Psoas muscle (tissue), 8 donors: ENCODE measurements at places on chromosomes 4 and X. TPM values are rescaled to one million over a fixed set of nuclear protein-coding genes. Genes with fewer than 3 reads are reported as not detected.

- no peak for DNase-seq
Measured at GRCh38 chrX:110442635-110443034, 84.0 kb downstream of the RTL9 start.

Gene GPR82
- total RNA-seq, result not detected

- no peak for DNase-seq
Measured at GRCh38 chrX:9888953-9889470, 78.1 kb upstream of the CLDN34 start.

DNA sequence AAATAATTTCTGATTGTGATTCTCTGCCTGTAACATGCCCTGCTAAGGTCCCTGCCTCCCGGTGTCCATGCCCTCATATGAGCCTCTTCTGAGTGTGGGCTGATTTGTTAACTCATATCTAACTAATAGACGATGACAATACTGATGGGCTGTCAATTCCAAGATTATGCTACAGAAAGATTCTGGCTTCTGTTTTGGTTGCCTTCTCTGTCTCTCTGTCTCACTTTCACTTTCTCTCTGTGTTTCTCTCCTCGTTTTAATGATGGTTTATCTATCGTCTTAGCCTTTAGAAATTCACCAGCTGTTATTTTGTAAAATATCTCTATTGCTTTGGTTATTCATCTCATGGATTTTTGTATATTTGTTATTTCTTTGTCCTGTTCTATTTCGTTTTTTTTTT, 312.5 kb upstream of the ANXA10 start:
- DNase-seq, result no peak

DNA sequence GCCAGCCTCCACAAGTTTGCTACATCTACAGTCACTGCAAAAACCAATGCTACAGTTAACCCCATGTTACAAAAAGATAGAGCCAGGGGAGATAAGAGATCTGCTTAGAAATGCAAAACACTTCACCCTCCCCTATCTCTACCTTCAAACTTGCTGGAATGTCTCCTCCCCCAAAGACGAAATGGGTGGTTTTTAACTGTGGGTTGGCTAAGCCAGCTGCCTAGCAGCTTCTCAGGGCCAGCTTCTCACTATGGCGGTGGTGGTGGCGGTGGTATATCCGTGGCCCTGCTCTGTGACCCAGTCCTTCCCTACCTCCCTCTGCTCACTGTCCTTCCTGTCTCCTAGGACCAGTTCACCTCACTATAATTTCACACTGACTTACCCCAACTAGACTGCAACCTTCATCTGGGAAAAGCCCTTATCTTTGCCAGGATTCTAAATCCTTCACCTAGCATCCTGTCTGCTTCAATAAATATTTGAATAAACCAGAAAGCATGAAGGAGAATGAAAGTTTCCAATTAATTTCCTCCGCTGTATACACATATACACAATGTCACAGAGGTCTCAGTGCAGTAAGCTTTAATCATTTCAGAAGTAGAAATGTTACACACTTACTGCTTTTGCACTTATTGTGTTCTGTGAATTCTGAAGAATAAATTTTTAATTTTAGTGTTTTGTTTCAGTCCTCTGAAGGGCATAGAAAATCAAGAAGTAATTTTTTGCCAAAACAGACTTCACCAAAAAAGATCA, 46.3 kb downstream of the SH3KBP1 start:
- DNase-seq, result no peak

DNA sequence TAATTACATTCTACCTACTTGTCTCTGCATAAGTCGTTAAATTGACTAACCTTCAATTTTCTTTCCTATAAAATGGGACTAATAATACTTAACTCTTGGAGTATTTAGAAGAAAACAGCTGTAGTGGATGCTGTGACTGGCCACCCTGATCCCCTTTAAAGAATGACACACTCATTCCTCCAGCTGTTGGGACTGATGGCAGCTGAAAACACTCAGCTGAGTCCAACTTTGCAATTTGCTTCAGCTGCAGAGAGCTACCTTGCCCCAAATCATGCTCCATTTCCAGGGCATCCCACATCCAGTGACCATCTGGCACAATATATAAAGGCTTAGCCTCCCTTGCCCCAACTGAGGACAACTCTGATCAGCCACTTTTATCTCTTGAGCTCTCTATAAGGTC, 89.1 kb downstream of the MID1IP1 start:
- no peak for DNase-seq

GRCh38 chr4:56870946-56871345, 36.8 kb upstream of the REST start:
- DNase-seq, result no peak

DNA sequence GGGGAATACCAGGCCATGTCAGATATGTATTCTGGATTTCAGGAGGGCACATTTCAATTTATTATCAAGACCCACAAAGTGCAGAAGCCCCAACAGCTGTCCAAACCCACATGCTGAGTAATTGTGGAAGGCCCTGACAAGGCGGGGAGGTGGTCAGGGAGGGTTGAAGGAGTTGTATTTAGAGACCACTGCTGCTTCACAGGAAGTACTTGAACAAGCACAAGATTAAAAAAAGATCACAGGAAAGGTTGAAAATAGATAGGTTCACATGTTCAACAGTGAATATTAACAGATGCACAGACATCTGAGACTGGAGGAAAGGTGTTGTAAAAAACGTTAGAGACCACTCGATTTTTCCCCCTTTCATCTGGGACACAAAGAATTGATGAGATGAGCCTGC, 17.9 kb downstream of the ATP8A1 start:
- no peak for DNase-seq

DNA sequence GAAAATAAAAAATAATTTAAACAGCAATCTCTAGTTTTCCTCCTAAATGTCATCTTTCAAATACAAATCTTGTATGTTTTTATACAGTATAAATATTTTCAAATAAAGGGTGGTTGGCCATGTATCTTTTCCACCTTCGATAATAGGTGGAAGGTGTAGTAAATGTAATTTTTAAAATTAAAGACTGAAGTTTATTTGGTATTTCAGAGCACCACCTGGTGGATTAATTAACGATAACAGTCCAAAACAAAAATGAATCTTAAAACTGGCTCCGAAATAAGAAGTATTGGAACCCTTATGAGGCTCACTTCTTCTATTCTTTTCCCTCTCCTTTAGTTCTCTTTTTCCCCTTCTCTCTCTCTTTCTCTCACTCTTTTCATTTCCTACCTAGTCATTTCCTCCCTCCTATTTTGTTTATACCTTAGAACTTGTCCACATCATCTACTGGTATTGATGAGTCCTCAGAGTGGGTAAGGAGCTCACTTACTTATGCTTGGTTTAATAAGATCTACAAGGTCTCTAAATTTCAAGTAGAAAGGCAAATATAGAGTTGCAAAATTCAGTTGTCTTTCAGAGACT, 82.9 kb upstream of the EXOC1L start:
- DNase-seq, result no peak

GRCh38 chrX:8306291-8306925, 135.3 kb upstream of the VCX2 start:
- DNase-seq, result no peak

DNA sequence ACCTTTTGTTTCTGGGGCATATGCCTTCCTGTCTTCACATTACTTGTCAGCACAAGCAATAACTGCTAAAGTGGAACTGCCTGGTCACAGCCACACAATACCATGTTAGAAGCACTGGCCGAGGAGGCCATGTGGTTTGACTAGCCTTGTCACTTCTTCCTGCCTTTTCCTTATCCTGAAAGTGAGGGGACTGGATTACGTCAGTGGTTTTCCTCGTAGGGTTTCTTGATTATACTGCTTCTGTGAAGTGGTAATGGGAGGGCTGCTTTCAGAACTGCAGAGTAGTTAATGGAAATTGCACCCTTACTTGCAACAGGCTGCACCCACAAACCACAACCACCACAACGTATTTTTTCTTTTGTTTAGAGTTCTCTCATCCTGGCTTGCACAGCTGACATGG, 26.6 kb downstream of the ZRSR2 start:
- no peak for DNase-seq

Gene C4orf51
- not detected for total RNA-seq

Gene NXF2B
- total RNA-seq, result not detected

Gene CPEB2
- total RNA-seq, result 5.6 TPM

Gene LANCL3
- total RNA-seq, result 0.04 TPM

Gene CTAG1B
- not detected for total RNA-seq

GRCh38 chrX:103669745-103670144, 16.8 kb downstream of the MORF4L2 start:
- DNase-seq, result no peak

- DNase-seq, result no peak
Measured at GRCh38 chrX:1433646-1434357, 18.9 kb downstream of the ASMTL start.

Gene RNF150
- 3.2 TPM for total RNA-seq

DNA sequence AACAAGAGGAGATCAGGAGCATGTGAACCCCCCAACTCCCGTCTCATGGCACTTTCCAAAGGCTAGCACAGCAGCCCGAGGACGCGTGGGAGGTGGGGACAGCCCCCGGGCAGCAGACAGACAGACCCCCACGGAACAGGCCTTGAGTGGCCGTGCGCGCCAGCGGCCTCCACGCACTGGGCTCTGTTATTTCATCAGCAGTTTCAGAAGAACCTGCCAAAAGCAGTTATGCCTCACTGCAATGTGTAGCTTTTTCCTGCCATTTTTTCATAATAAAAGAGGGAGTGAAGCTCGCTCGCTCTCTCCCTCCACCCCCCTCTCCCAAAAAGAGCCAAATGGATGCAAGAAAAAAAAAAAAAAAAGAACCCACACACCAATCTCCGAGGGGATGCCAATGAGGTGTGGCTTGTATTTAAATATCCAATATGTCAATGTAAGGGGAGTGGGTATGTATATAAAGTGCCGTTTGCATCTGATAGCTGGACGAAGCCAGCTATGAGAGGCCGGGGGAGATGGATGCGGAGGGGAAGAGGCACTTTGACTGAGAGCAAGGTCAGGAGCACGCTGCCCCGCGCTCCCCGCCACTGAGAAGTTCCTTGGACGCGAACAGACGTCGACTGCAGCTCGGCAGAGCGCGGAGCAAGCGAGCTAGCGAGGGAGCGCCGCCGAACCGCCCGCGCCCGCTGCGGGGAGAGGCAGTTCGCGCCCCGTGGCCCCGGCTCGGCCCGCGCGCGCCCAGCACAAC, at the start of gene FGF16:
FGF16 (plus strand) TSS at position 482 of the 745 bp plus-strand sequence. CDS start 286 bp downstream, outside the sequence.
- DNase-seq, result no peak
